ENCODE measurements at places on chromosomes 2 and 18.
A peak's percentile ranks its signal among the peaks of the same experiment; 100 is the strongest.

DNA sequence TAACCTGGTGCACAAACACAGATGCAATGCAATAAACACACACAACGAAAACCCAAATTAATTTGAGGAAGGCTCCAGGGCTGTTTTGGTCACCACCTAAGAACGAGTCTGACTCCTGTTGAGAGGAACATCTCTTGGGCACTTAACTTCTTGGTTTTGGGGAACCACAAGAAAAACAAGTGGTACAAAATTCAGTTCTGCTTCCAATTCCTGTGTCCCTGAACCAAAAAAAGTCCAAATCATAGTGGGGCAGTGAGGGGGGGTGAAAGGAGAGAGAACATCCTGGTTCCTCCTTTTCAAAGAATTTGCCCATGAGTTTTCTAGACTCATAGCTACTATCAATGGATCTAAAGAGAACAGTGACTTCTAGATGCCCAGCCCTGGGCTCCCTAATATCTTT is 143.6 kb downstream of the COL4A4 start:
- DNase-seq: no peak

DNA sequence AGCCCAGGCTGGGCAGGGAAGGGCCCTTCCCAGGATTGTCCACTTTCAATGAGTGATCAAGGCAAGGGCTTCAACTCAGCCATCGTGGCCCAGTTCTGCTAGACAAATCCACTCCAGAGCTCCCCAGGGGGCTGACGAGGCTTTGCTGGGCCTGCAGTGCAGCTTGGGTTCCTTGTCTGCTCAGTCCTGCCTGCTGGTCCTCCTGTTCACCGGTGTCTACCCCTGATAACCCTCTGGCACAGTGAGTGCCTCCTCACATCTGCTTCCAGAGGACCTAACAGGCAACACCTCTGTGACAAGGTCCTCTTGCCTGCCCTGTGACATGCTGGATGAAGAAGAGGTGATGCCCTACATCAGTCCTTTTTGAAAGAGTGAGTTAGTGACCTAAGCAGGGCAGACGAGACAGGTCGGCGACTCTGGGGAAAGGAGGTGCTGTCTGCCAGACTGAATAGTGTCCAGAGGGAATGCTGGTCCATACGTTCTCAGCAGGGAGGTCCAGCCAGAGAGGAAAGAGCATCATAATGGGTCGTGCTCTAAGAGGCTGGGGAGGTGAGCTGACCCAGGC is 20.9 kb upstream of the KCNF1 start:
- DNase-seq: no peak

- DNase-seq: no peak
These were observed 139.0 kb downstream of the DSC3 start for GRCh38 chr18:30903566-30903965.

GRCh38 chr2:119638685-119639554 is 40.1 kb upstream of the TMEM177 start:
- no peak for DNase-seq

GRCh38 chr2:71589763-71590162 is 136.4 kb downstream of the DYSF start:
- DNase-seq: no peak

DNA sequence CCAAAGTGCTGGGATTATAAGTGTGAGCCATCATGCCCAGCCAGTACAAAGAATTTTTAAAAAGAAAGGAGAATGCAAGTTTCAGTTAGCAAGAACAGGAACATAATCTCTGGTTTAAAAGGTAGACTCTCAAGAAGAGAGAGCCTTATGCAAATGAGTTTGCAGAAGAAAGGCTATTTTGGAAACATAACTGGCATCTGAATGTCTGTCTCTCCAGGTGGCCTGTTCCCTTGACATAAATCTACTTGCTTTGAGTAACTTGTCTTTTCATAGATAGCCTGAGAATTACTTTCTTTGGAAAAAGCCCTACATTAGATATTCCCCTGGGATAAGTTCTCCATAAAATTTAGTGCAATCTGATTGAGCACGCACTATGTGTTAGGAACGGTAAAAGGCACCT is 109.6 kb downstream of the ICOS start:
- no peak for DNase-seq

DNA sequence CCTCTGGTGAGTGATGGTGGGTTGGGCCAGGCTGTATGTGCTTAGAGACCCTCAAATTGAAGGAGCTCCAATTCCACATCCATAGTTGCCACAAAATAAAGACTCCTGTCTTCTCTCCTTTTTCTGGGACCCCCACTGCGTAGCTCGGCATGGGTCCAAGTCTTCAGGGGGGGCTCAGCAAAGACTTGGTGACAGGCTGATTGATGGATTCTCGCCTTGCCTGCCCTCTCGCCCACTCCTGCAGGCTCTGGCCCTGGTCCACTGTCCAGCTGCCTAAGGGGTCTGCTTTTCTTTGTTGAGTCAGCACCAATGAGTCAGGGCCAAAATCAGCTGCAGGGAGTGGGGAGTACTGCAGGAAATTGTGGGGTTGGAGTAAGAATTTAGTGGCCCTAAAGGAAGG is 21.5 kb downstream of the RPL37A start:
- DNase-seq: no peak

- DNase-seq: no peak
These were observed 65.3 kb downstream of the C18orf63 start for GRCh38 chr18:74380916-74381315.

DNA sequence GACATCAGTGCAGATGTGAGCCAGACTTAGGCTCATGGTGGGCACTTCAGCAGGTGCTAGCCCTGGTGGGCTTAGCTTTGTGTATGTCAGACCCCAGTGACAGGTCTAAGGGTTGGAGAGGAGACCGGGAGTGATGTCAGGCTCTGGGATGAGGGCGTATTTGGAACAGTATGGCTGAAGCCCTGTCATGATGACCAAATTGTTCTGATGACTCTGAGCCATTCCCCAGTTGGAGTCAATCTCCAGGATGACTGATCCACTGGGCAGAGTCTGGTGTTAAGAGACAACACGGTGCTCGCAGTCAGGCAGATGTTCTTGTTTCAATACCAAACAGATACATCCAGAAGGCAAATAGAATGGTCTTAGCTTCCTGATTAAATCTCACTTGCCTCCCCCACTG is 241.5 kb downstream of the SOX11 start:
- DNase-seq: no peak

DNA sequence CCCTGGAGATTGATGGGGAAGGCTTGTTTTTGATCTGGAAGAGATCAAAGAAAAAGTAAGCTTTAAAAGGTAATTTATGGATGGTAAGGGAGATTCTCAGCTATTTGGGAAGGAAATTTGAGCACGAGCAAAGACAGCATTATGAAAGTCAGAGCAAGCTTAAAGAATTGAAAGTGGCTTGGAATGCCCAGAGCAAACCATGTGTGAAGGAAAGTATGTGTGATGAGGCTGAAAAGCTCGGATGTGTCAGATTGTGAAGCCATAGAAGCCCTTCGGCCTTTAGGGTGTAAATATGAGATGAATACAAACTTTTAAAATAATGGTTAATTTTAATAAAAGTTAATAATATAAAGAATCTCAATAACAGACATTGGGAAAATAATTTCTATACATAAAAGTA is 377.4 kb upstream of the DSEL start:
- DNase-seq: no peak

DNA sequence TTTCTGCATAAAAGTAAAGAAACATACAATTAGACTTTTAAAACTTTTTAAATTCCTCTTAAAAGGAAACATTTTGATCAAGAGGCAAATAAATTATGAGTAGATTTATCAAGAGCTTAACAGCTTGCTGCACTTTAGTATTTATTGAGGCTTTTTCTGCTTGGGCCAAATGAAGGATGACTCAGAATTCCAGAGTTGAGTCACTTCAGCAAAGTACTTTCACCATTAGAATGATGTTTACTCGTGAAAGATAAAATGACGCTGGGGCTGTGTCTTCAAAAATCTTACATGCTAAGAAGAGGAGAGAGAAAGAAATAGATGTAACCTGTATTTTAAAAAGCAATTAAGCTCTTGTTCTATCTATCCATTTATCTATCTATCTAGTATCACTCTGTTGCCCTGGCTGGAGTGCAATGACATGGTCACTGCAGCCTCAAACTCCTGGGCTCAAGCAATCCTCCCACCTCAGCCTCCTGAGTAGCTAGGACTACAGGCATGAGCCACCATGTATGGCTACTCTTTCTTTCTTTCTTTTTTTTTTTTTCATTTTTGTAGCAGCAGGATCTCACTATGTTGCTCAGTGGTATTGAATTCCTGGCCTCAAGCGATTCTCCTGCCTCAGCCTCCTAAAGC is 75.3 kb upstream of the RIOK3 start:
- no peak for DNase-seq

GRCh38 chr2:9782197-9782719 is 61.0 kb upstream of the TAF1B start:
- DNase-seq: peak; percentile 66

GRCh38 chr2:175282886-175283285 is 101.4 kb upstream of the ATP5MC3 start:
- DNase-seq: no peak

DNA sequence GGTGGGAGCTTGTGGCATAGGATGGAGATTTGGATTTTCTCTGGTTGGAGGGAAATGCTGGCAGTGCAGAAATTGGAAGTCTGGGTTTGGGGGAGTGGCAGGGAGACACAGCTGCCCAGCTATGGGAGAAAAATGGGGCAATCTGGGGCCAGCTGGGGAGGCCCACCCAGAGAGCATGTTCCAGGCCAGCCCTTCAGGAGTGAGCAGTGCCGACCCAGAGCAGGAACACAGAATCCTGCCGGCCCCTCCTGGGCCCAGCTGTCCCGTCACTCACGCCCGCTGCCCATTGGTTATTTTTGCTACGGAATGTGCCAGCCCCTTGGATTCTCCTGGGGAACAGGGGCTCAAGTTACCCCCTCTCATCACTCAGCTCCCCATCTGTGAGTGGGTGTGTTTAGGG is 4.9 kb downstream of the SPEG start:
- DNase-seq: no peak

DNA sequence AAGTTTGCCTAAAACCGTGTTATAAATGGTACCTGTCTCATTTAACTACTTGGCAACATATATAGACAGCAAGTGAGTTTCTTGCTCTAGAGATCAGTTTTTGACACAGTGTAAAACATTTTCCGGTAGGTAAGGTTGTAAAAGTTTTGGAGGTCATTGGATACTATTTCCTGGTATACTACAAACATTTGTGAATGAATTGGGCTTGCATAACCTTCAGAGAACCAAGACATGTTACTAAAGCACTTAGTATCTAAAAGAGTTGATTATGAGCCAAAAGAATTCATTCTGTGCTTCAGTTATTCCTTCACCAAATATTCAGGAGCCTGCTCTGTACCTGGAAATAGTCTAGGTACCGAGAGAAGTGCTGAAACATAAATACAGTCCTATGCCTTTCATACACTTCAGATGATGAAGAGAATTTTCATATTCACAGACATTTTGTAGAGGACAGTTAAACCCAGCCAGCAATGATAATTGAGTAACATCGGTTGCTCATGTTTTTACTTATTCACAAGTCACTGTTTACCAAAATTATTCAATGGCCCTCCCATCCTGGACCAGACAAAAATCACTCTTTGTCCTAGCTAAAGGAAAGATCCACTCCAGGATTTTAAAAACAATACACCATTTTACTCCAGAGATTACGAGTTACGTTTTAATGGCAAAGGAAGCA is 319.4 kb upstream of the RBMS1 start:
- no peak for DNase-seq

DNA sequence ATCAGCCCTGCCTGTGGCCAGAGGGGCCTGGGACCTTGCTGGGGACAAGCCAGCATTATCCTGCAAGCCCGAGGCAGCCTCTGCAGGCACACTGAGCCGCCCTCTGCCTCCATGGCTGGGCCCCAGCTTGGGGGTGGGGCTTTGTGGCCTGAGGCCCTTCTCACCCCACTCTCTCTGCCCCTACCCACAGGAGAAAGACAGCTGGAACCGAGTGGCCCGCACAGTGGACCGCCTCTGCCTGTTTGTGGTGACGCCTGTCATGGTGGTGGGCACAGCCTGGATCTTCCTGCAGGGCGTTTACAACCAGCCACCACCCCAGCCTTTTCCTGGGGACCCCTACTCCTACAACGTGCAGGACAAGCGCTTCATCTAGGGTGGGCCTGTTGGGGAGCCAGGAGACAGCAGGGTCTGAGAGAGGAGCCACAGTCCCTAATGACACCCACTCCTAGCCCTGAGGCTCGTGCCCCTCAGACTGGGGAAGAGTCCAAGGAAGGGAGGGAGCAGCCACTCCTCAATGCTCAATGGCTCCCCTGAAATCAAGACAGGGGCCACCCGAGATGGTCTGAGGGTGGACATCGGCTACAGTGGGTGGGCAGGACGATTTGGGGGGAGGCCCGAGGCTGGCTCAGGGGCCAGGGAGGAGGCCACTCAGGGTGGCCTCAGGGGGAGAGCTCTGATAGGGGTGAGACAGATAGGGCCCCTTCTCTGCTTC is 4.4 kb upstream of the CHRNG start:
- DNase-seq: no peak

DNA sequence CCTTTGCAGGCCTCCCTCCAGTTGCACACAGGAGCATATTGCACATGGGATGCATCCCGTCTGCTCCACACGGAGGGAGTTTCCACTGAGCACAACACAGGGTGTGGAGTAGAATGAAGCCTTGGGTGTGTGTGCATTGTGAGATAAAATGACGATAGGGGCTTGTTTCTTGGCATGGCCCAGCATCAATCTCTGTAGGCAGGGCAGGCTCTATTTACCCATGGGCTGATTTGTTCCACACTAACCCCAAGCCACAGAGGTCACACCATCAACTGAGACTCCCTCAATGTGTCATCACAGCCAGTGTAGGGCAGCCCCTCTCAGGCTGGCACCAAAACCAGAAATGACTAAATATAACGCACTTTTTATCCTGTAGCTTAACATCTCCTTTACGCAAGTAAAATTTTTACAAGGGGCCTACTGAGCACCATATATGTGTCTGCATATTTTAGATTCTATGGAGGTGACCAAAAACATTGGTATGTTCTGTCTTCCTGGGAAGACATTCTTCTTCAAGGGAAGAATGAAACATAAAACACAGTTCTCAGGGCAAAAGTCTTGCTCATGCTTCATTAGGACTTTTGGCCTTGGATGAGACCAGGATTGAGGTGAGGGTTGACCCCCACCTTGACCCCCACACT is 2.7 kb upstream of the GKN1 start:
- DNase-seq: no peak

DNA sequence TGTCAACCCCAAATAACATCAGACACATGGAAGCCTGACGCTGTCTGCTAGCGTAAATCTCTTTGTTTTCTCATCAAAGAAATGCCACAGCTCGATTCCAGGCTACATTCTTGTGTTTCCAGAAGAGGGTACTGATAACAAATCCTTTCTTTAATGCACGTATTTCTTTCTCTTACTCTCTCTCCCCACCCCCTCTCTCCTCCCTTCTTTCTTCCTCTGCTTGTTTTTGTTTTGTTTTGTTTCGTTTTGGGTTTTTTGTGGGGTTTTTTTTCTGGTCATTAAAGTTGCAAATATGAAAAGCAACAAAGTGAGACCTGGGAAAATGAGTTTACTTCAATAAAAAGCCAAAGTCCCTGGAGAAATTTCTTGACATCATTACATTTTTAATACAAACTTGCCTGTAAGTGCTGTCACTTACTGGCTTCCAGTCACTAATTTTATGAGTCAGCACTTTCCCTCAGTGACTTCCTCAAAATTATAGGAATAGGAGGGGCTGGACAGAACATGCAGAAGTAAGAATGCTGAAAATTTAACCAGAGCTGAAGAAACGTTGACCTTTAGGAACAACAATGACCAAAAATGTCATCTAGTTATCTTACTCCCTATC is 106.7 kb upstream of the NABP1 start:
- DNase-seq: peak; percentile 41

- DNase-seq: no peak
These were observed 20.5 kb downstream of the SLC3A1 start for GRCh38 chr2:44295633-44296359.
